WERI-Rb-1 (cell line): ENCODE measurements at places on chromosomes 5 and 9.

GRCh38 chr5:123080215-123080614, 8.8 kb upstream of the PRDM6 start:
- no peak for DNase-seq

GRCh38 chr9:94982211-94982610, 255.7 kb downstream of the AOPEP start:
- DNase-seq: no peak

DNA sequence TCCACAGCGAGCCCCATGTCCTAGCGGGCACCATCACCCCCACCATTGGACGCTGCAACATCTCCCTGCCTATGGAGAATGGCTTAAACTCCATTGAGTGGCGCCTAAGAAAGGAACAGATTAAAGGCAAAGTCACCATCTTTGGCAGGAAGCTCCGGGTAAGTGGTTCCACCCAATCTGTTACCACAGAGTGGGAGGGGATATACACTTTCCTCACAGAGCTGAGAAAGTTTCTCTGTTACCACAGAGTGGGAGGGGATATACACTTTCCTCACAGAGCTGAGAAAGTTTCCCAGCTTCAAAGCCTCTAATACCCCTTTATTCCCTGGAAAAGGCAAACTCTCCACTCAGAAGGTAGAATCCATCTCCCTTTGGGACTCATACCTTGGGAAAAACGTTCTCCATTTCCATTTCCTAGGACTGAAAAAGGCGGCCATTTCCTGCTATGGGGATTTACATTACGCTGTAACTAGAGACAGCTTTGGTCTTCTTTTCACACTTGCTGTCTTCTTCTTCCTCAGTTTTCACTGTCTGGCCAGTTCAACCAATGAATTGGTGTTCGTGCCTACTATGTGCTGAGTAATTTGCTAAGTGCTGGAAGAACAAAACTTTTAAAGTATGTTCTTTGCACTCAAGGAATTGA, 63.4 kb upstream of the WWC1 start:
- DNase-seq: no peak

DNA sequence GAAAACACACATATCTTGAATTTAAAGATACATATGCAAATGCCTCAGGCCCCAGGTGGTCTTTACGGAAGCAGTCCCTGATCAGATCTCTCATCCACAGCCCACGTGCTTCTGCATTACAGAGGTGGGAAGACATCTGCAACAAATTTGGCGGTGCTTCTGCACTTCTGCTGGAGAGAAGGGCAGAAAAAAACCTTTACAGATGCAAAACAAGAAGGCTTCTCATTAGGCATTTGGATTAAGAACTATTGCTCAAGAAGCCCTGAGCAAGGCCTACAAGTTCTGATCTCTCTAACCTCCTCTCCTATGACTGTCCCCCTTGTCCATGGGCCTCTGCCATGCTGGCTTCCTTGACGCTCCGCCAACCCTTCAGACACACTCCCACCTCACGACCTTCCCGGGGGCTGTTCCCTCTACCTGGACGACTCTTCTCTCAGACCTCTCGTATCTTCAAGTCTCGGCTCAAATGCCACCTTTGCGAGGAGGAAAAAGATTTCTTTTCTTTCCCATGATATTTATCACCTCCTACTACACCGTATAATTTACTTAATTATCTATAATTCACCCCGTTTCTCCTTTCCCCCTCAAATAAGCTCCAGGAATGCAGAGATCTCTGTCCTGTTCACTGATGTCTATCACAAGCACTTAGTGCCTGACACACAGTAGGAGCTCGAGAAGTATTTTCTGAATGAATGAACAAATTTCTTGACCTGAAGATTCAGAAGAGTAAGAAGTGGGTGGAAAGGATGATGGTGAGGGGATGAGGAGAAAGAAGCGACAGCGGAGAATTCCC, 1.1 kb downstream of the MTMR12 start:
- DNase-seq: no peak

DNA sequence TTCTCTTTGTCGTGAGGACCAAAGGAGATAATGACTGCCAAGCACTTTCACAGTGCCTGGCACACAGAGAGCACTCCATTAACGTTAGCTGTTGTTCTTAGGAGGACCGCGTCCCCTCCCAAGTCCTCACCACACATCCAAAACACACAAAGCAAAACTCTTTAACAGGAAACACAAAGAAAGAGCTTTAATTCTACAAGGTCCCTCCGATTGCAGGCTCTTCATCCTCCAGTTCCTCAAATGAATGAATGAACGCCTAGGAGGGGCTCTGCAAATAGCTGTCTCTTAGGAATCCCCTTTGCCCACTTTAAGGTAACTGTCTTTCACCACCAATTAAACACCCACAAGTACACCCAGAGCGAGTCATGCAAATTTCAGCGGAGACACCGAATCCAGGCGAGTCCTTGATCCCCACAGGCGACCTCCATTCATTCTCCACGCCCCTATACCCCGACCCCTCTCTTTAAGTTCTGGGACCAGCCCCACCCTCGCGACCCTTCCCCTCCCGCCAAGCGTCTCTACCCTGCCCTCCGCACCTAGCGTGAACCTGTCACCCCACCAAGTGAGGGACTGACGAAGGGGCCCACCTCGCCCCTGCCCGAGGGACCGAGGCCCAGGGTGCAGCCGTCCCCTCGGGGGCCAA, 644 bp downstream of the TSC1 start:
- no peak for DNase-seq

GRCh38 chr5:143402553-143403333, 743 bp downstream of the NR3C1 start:
- peak; percentile 45 for DNase-seq

DNA sequence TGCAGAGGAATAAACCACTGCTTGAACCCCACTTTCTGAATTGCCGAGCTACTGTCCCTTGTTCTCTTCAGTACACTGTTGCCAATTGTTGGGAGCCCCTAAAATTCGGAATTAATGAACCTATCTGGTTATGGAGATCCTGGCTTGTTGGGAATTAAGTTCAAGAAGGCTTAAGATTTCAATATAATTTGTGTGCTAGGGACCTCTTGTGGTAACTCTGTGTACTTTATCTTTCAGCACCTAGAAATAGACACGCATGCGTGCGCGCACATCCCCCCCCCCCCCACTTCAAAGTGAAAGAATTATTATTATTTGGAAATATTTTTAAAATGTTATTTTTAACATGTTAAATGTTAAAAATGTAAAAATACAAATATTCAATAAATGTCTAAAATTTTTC, 53.3 kb upstream of the FAM169A start:
- no peak for DNase-seq

DNA sequence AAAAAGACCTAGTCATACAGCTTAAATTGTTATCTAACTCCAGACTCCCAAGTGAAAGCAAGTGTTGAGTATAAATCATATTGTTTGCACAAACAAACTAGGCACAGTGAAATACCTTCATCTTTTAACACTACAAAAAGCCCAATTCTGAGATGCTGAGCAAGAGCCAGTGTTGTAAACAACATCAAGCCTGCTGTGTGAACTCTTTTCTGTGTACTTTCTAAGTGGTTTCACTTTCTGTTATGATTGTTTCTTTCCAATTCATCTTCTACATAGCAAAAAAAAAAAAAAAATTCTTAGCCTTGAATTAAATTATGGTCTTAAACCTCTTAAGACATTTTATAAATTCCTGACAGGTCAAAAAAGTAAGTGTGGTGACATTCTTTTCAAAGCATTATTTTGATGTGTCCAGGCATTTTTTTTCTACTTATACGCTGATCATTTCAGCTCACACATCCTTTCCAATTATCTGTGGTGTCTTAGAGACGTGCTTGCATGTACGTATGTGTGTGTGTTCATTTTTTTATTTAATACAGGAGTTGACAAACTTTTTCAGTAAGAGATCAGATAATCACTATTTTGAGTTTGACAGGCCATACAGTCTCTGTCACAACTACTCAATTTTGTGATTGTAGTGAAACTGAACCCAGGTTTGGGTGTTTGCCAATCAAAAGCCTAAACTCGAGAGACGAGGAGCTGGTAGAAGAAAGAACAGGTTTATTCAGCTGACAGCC, 556.1 kb downstream of the CDH9 start:
- DNase-seq: no peak

GRCh38 chr9:75907329-75907728, 16.9 kb downstream of the PCSK5 start:
- DNase-seq: no peak

DNA sequence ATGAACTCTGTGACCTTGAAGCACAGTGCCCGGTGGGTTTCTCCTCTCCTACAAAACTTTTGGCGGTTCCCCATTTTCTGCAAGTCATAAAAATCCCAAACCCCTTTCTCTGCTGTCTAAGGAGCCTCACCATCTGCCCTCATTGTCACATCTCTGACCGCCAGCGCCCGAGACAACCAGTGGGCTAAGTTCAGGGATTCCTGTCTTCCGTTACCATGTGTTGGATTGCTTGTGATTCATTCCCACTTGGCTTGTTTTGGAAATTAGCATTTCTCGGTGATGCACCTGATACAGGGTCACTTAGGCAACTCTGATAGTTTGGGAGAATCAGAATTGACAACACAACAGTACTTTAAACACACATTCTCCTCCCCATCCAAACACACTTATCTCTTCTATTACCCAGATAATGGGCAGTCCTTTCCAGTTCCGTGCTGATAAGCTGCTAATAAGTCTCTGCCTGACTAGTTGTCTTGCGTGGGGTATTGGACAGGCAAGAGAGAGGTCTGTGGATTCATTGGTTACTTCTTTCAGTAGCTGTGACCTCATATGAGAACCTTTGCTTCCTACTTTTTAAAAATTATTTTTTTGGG, 70.0 kb upstream of the KLF4 start:
- no peak for DNase-seq

GRCh38 chr5:136036293-136036911, 7.6 kb downstream of the TGFBI start:
- DNase-seq: no peak

- DNase-seq: no peak
Measured at GRCh38 chr9:35827486-35827885, 1.0 kb downstream of the FAM221B start.

GRCh38 chr9:134454476-134454857, 128.2 kb downstream of the RXRA start:
- no peak for DNase-seq

DNA sequence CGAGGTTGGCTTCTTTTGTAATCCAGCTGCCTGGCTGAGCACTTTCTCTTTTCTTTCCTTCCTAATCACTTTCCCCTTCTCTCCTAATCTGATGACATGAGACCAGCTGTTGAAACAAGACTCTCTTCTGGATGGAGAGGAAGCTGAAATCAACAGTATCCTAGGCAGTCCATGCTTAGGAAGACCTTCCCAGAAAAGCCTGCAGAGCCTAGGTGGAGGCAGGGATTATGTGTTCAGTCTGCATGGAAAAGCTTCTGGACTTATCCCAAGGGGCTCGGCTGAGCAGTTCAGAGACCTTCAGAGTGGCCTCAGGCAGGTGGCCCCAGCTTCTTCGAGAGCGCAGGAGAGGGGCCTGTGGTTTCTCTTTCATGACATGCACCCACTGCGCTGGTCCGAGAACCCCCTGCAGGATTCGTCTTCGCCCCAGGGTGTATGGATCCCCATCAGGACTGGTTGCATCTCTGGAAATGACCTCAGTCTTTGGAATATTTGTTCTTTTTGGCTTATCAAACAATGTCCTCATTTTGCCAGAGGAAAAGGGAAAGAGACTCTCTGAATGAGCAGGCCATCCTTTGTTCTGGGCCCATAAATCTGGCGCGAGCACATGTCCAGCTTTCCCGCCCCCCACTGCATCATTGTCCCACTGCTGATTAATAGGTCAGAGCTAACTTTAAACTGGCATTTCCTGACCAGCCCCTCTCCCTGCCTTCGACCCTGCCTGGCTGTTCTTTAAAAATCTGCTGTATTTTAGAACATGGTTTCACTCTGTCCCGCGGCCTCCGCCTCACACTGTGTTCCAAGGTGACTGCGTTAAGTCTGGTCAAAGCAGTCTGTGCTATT, 177.9 kb upstream of the KLF4 start:
- peak; percentile 14 for DNase-seq

- no peak for DNase-seq
Measured at GRCh38 chr9:133918111-133918813, 73.9 kb downstream of the VAV2 start.

DNA sequence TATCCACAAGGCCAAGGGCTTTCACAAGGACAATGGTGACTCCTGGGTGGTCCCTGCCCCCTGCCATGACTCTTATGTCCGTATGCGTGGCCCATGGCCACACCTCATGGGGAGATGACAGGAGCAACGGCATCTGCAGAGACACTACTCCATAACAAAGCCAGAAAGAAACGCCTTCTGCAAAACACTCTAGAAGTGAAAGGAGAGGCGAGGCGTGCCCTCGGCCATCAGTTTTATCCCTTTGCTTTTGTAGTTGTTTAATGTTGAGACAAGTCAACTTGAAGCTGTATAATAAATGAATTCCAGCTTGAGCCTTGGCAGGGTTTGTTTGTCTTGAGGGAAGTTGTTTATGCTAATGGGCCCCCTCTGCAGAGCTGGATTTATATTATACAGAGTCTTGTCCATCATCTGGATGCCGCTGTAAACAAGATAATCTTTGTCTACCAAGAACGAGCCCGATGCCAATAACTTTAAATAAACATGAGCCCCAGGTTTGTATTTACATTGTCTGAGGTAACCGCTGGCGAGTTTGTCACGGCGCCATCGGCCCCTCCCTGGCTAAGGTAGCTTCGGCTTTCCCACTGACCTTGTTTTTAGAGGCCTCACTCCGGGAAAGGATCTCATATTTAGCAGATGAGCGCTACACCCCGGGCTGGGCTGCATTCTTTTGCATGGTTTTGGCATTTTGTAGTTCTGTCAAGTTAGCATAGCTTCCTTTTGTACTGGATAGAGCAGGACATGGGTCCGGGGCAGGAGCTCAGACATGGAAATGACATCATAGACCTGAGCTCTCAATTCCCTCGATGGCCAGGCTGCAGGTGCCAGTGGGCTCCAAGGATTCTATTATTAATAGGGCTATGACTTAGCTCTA, 165.3 kb downstream of the ERCC6L2 start:
- DNase-seq: no peak

- DNase-seq: peak; percentile 62
Measured at GRCh38 chr9:114258866-114259797, 63.8 kb upstream of the ORM1 start.

DNA sequence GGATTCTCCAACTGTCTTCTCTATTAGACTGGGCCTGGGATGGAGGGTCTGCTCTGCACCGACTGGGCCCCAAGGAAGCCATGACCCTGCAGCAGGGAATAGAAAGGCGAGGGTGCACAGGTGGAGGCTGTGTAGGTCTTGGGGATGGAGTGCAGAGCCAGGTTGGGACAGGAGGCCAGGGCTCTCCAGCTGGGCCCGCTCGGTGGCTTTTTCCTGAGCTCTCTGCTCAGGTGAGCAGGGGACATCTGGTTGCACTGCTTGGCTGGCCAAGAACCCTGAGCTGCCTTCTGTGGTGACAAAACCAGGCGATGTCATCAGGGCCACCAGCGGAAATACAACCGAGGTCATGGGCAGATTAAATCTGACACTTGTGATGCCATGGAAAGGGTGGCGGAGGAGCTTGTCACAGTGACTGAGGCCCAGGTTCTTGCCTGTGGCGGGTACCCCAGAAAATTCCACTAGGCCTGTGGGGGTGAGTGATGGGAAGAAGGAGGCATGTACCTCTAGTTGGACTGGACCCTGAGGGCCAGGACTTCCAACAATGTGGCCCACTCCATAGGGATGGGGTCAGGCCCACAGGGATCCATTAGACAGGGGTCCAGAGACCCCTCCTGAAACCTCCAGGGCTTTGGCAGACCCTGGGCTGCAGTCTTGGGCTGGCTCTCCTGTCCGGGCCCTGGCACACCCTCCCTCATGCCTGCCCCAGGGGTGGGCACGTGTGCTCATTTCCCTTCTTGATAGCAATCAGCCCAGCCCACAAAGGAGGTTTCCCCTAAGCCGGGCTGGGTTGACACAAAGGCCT, 4.4 kb upstream of the IL3 start:
- peak; percentile 20 for DNase-seq
